Epithelial cell of proximal tubule (primary cell): ENCODE measurements at places on chromosomes 6 and 20.

DNA sequence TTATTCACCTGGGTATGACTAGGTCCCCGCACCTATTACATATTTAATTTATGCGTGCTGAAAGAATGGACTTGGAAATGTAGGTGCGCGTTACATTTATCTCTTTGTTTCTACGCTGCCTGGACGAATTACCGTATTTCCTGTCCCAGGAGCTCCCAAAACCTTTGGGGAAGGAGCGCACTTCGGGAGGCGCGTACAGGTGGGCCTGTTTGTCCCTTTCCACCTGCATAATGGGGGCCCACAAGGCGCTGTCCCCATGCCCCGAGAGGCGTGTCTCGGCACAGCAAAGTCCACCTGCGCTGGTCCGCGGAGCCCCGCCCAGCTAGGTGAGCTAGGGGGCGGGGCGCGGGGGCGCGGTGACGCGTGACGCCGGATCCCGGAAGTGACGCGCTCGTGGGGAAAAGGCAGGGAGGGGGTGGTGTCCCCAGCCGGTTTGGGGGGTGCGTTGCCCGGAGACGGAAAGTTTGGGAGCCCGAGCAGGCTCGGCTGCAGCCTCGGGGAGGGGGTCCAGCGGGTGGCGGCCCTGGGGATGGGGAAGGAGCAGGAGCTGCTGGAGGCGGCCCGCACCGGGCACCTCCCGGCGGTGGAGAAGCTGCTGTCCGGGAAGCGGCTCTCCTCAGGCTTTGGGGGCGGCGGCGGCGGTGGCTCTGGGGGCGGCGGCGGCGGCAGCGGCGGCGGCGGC is at the start of gene ANKS1A:
ANKS1A (plus strand) TSS at position 382 of the 682 bp plus-strand sequence; CDS start at position 530, 148 bp downstream.
- no peak for DNase-seq

DNA sequence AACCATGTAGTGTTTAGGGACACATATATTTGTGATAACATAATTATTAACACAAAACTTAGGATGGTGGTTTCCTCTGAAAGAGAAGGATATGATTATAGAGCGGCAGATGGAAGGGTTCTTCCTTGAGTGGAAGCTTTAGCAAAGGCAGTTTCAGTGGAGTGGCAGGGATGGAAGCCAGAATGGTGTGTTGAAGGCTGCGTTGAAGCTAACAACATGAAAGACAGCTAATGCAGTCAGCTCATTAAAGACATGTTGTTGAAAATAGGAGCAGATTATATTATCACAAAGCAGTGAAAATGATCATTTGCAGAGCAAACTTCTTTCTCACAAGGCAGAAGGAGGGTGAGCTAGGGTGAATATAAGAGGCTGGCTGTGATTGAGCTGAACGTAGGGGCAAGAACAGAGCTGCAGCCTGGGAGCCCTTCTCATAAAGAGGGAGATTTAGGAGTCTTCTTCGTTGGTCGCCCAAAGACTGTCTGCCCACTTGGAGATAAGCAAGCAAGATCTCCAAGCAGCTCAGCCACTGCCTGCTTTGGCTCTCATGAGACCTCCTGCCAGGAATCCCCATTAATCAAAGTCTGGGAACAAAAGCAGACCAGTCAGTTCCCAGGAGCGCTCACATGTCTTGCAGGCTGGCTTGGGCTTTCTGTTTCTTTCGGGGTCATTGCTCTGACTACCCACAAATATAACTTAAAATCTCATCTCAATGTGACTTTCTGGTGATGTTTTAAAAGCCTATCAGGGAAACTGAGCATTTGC is 2.6 kb upstream of the ANKRD6 start:
- no peak for DNase-seq

GRCh38 chr20:57474816-57475215 is 50.1 kb downstream of the CTCFL start:
- no peak for DNase-seq

DNA sequence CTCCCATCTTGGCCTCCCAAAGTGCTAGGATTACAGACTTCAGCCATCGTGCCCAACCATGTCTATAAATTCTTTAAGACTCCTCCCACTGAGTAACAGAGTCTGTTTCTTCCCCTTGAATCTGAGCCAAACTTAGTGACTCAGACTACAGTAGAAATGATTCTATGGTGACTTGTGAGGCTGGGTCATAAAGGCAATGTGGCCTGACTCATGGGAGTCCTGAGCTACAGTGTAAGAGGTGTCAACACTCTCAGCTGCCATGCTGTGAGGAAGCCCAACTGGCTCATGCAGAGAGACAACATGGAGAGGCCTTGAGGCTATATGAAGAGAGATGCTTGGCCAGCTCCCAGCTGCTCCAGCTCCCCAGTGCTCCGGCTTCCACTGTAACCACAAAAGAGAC is 5.2 kb upstream of the NRSN2 start:
- no peak for DNase-seq

DNA sequence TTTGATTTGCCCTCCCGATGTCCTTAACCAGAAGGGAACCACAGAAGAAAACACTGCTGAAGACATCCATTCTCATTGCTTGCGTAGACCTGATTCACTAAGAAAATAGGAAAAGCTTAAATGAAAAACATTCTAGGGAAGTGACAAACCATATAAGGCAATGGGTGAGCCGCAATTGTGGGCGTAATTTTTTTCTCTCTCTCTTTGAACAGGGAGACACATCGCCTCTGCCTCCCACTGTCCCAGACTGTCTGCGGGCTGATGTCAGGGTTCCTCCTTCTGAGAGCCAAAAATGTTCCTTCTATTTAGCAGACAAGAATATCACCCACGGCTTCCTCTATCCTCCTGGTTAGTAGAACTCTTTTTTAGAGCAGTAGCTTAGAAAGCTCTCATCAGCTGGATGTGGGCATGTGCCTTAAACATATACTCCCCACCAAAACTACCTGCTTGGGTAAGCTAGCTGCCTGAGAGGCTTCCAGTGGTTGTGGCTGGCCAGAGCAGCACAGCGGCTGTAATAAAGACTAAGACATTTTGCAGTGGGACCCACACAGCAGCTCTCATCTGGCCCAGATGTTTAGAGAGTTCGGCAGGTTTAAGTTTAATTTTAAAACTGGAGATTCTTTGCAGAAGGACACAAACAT is 22.7 kb upstream of the CTAGE9 start:
- DNase-seq, result no peak

- DNase-seq, result no peak
Measured at GRCh38 chr6:113354204-113354895, 502.8 kb upstream of the MARCKS start.

DNA sequence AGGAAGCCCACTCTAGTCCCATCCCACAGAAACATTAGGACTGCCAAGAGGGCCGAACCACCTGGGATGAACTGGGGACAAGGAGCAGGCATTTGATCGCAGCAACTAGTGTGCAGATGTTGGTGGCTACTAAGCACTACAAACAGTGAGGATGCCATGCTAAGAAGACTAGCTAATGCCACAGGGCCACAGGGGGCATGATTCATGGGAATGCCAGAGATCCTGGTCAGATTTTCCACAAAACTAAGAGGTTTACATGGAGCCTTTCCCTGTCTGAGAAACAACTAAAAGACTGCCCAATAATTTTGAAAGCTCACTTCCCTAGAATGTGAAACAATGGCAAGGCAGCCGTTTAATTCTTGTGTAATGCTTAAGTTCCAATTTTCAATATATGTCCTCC is 375.9 kb upstream of the PTCHD4 start:
- DNase-seq, result no peak

- no peak for DNase-seq
Measured at GRCh38 chr6:117267054-117267347, 1.6 kb downstream of the VGLL2 start.

DNA sequence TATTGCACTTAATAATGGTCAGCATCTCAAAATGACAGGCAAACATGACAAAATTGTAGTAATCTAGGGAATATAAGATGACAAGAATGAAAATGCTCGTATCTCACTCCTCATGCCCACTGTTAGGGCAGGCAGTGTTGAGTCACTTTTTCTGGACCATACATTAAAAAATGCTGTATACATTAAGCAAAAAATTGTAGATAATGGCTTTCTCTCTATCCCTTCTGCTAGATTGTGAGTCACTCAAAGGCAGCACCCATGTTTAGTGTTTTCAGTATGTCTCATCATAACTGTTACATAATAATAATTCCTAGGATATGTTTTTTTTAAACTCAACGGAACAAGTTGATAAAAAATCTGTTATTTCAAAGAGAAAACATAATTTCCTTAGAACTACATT is 199.3 kb downstream of the TENT5A start:
- DNase-seq, result no peak

DNA sequence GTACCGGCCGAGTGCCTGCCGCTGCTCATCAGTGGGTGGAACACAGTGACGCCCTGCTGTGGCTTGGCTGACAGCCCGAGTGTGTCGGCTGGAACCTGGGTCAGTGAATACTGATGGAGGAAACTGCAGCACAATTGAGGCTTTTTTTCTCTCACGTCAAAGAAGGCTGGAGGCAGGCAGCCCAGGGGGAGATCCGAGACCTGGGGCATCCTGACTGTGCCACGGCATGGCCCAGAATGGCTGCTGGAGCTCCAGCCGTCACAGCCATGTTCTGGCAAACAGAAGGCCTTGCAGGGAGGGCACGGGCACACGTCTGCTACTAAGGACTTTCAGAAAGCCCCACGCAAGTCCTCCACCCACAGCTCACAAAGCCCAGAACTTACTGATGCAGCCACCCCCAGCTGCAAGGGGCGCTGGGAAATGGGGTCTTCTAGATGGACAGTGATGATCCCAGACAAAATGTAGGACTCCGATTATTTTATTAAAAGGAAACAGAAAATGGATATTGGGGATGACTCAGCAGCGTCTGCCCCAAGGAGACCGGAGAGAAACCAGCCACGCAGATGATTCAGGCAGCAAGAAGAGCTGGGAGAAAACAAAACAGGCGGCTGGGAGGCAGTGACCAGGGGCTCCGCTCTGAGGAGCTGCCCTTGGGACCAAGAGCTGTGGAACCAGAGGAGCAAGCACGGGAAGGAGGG is 140.0 kb downstream of the TAF4 start:
- no peak for DNase-seq

GRCh38 chr20:33233129-33233774 is 2.5 kb upstream of the BPIFA1 start:
- no peak for DNase-seq

DNA sequence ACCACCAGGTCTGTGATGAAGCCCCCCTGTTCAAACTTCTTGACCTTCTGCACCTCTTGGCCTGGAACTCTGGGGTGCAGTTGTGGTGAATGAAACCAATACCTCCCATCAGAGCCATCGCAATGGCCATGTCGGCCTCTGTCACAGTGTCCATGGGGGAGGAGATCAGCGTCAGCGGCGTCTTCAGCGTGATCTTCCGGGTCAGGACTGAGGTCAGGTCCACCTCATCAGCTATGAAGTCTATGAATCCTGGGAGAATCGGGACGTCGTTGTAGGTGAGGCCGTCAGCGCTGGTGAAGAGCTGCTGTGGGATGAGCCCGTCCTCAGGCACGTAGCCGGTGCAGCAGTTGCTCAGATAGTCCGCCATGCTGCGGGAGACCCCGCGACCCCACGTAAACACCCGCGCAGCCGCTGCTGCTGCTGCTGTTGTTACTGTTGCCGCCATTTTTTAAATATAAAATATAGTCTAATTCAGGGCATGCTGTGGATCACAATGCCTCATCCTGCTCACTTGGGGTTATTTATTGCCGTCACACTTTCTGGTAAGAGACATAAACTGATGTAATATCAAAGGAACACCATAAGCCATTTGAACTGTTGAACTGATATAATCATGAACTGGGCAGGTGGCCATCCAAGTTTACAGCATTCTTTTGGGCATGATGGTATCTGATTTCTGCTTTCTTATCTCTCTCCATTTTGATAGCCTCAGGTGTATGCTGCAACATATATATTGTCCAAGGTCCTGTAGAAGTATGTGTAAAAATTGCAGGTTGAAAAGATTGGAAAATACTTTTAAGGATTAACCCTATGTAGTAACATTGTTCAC is 18.7 kb upstream of the RNF144B start:
- no peak for DNase-seq

GRCh38 chr20:38692436-38693411 is 31.6 kb upstream of the SLC32A1 start:
- DNase-seq, result no peak

- no peak for DNase-seq
Measured at GRCh38 chr6:3120765-3121089, 2.2 kb downstream of the BPHL start.

DNA sequence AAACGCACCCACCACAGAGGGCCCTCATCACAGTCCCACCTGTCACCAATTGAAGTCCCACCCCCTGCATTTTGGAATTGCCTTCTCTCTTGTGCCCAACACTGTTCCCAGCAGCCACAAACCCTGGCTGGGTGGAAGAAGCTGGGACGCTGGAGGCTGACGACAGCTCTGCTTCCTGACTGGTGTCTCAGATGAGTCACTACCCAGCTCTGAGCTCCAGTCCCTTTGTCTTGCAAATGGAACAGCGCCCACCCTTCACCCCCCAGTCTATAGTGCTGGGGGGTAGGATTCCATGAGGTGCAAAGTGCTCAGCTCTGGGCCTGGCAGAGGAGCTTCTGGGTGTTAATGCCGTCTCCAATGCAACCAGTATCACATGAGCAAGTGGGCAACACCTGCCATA is 85.3 kb downstream of the DLGAP4 start:
- no peak for DNase-seq

DNA sequence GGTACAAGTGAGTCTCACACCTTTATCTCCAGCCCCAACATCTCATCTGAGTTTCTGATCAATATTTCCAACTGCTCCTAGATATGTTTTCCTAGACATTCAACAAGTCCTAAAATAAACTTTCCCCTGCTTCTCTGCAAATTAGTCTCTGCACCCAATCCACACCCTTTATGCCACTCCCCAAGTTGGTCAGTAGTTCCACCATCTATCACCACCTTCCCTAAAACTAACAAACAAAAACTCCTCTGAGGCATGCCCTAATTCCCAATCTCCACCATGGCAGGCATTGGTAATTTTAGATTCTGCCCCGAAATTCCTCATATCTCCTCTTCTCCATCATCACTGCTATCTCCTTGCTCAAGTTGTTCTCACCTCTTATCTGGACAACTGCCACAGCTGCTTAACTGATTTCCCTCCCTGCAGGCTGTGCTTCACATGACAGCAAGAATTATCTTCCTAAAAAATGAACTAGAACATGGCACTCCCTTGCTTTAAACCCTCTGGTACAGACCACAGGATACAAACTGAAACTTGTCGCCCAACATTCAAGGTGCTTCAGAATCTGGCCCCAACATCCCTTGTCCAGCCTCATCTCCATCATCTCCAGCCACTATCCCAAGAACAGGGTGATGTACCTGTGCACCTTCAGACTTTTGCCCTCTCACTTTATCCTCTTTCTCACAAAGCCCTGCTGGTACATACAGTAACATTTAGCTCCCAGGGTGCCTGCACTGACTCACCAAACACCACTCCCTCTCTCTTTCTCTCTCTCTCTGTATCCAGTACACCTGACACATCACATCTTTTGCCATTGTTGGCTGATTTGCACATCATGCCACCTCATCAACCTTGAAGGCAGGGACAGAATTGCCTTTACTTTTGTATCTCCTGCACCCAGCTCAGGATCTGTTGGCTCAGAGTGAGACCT is 55.5 kb downstream of the ZHX3 start:
- no peak for DNase-seq
